Ecto neural progenitor cell (in vitro differentiated cells): ENCODE measurements at places on chromosomes 13 and 19.

DNA sequence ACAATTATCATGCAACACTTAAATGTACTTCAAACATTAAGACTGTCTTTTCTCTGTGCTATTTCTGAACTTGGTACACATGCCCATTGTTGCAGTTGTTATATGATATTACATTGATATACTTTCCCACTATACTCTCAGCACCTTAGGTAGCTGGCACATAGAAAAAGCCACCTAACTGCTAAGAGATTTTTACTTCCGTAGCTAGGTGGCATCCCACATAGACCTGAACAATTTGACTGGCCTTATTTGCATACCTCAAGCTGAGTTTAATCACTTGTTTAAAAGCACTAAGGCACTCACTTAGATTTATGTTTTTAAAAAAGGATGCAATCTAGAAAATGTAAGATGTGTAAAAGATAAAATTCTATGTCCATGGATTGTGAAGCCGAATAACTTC is 194.2 kb downstream of the POU4F1 start:
- no peak for DNase-seq

DNA sequence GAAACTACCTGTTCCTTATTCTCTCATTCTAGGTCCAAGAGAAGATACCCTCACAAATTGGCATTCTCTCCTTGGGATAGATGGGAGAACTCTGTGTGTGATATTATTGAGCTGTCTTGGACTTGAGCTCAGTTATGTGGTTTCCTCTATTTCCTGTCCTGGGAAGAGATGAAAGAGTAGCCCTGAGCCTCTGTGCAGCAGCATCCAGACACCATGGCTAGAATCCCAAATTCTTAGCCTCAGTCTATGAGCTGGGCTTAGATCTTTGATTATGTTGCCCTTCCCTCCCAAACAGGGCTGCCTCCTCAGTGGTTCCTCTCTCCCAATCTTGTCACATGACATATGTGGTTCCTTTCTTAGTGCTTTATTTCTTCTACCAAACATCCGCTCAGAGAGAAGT is 290.7 kb downstream of the SPRY2 start:
- no peak for DNase-seq

DNA sequence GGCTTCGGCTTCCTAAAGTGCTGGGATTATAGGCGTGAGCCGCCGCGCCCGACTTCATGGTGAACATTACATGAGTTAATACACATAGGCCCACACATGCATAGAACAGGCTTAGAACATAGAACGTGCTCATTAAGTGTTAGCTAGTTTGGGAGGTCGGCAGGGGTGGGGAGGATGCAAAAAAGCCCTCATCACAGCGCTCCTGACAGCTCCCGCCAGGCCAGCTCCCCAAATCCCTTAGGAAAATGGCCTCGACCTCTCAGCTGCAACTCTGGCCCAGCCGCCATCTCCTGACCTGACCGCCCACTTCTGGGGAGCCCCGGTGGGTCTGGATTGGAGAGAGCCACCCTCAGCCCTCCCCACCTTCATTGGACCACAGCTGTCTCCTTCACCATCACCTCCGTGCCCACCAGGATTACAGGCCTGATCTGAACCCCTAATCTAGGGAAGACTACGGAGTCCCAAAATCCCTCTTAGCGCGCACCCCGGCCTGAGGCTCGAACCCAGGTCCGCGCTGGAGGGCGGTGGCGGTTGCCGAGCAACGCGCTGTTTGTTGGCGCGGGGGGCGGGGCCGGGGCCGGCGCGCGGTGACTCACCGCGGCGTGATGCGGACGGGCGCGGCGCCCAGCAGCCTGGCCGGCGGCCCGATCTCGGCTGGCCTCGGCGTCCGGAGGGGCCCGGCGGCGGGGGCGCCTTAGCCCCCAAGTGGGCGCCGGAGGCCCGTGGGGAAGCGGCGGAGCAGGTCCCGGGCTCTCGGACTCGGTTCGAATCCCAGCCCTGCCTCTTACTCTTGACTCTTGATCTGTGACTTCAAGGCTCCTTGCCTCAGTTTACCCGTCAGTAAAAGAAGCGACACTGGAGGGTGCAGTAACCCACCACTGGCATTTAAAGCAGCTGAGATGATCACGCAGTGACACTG is 26.7 kb upstream of the NANOS3 start:
- DNase-seq, result peak; percentile 87

DNA sequence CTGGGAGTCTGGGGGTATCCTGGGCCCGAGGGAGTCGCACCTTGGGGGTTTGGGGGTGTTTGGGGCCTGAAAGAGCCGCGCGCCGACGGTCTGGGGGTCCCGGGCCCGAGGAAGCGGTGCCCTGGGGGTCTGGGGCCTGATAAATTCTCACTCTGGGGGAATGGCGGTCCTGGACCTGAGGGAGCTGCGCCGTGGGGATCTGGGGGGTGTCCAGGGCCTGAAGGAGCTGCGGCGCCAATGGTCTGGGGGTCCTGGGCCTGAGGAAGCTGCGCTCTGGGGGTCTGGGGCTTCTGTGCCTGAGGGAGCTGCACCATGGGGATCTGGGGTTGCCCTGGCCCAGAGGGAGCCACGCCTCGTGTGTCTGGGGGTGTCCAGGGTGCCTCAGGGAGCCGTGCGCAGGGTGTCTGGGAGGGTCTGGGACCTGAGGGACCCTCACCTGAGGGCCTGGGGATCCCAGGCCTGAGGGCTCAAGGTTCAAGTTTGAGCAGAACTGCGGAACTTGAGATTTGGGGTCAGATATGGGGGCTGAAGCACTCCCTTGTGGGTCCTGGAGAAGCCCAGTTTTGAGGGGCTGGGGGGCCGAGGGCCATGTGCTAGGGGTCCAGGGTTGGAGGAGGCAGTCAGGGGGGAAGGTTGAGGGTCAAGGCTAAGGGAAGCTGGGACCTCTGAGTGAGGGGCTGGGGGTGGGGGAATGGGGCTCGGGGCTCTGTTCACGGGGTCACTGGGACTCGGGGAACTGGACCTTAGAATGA is 1.1 kb downstream of the HDGFL2 start:
- no peak for DNase-seq

DNA sequence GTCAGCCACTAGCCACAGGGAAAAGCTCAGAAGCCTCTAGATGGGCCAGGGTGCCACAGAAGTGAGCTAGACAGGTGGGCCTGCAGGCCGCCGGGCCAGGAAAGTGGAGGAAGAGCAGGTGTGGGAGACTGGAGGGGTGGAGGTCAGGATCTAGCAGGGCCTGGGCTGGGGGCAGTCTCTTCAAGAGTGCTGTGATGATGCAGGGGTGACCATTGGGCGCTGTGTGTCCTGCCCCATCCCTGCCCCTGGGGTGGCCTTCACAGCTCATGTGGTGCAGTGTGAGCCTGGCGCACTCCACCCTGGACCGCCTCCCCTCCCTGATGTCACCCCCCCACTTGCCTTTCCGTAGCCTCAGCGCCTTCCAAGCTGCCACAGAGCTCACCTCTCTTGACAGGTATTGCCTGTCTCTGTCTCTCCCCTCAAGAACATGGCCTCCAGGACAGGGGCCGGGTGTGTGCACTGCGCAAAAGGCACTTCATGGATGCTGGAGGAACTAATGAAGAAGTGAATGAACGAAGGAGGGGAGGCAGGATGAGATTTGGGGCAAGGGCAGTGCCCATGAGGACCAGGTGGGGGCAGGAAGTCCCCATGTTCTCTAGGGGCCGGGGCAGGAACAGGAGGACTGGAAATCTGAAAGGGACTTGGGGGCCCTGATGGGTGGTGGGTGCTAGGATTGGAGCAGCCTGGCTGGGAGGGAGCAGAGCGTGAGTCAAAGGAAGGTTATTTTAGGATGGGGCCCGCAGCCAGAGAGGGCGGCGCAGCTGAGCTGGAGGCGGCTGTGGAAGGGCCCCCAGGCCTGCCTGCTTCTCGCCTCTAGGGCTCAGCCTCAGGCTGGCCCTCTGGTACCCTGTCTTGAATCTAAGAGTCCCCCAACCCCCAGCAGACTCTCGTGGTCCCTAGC is 6.6 kb downstream of the SSBP4 start:
- DNase-seq, result no peak

- DNase-seq, result no peak
Observed at GRCh38 chr13:24103782-24104372, 56.6 kb upstream of the SPATA13 start.
